ENCODE measurements at places on chromosomes 3 and 15.

DNA sequence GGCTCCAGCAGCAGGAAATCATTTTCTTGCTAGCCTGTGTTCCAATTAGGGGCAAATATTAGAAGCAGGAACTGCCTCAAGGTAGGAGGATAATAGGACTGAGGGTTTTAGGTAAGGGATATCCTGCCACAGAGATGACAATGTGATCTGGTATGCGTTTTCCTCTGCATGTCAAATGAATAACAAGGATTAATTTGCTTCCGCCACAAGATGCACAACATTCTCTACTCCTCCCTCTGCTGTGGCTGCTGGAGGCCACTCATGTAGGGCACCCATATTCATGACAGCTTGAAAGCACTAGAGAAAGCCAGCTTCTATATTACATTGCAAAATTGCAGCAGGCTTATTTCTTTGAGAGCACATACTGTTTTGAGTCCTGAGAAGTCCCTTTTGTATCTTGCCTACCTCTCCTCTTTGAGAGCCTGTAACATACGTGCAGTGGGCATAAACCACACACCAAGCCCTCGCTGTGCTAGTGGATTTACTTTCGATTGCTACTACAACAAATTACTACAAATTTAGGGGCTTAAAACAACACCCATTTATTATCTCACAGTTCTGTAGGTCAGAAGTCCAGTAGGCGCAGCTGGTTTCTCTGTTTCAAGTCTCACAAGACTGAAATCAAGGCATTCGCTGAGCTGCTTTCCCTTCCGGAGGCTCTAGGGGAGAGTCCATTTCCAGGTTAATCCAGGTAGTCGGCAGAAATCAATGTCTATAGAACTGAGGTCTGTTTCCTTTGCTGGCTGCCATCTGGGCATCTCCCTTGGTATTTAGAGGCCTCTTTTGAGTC is 5.9 kb upstream of the CD47 start:
- no peak for DNase-seq
- H3K4me1 ChIP-seq = no peaks in the 10 kb centered on the region
- H3K4me3 ChIP-seq = no peak overlapping the region
- no peaks in the 10 kb centered on the region for H3K36me3 ChIP-seq
- H3K27me3 ChIP-seq = no peaks in the 10 kb centered on the region
- H3K27ac ChIP-seq = no peak overlapping the region

DNA sequence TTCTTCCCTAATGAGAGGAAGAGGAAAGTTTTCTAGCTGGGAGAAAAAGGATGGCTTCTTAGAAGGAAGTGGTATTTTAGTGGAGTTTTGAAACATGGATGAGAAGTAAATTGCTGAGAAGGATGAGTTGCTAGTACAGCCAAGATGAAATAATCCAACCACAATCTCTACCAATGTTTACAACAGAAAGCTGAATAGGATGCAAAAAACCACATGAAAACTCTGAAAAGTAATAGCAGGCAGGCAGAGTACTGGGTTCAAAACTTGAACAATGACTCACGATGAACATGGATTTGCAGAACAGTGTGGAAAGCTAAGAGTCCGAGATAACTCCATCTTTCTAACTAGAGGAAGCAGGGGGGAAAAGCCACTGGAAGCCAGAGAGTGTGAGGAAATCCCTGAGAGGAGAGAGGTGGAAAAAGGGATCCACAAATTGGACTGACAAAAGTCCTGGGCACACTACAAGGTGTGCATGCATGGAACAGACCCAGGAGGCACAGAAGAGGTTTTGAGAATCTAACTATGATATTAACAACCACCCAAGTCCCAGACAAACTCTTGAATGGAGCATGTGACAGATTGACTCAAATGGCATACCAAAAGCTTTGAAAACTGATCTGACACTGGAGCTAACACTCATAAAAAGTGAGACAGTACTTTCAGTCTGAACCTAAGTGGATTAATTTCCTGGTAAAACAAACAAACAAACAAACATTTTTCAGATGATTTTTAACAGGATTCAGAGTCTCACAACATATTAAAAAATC is 76.7 kb downstream of the ST6GAL1 start:
- peaks cover 7% of the 10 kb centered on the region for H3K4me1 ChIP-seq
- no peak overlapping the region for H3K4me3 ChIP-seq
- H3K27ac ChIP-seq = no peak overlapping the region

DNA sequence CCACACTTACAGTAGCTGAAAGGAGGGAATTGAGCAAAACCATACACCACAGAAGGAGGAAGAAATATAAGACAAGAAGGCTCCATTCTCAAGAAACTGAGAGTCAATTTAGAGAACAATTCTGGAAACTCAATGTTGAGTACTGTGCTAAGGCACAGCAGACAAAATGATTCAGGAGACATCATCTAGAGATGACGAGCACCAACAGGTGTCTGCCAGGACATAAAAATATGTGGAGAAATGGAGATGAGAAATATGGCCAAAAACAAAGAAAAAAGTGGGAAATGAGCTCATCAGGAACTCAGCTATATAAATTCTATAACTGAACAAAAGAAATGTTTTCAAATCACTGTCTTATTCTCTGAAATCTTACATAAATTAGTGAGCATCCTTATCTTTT is 343.7 kb downstream of the ERC2 start:
- H3K27me3 ChIP-seq = no peaks in the 10 kb centered on the region
- DNase-seq = no peak
- H3K4me3 ChIP-seq = no peak overlapping the region

DNA sequence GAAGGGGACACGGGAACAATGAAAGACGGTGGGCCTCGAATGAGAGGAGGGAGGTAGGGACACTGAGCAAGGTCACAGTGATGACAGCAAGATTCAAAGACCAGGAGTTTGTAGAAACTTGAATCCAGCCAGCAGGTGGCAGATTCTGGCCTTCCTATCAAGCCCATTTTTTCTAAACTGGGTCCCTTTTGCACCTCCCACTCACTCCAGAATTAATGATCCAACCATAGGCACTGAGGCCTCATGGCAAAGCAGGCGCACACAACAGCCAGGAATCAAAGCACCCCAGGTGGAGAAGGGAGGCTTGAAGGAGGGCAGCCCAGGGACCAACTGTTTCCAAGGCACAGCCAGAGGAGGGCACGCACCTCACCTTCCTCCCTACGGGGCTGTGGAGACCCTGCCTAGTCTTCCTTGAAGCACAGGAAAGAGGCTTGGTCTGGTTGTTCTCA is 90.2 kb downstream of the ANP32A start:
- DNase-seq = peak; percentile 52
- H3K36me3 ChIP-seq = no peaks in the 10 kb centered on the region
- H3K27me3 ChIP-seq = no peaks in the 10 kb centered on the region
- H3K27ac ChIP-seq = peak overlapping the region; percentile 46

DNA sequence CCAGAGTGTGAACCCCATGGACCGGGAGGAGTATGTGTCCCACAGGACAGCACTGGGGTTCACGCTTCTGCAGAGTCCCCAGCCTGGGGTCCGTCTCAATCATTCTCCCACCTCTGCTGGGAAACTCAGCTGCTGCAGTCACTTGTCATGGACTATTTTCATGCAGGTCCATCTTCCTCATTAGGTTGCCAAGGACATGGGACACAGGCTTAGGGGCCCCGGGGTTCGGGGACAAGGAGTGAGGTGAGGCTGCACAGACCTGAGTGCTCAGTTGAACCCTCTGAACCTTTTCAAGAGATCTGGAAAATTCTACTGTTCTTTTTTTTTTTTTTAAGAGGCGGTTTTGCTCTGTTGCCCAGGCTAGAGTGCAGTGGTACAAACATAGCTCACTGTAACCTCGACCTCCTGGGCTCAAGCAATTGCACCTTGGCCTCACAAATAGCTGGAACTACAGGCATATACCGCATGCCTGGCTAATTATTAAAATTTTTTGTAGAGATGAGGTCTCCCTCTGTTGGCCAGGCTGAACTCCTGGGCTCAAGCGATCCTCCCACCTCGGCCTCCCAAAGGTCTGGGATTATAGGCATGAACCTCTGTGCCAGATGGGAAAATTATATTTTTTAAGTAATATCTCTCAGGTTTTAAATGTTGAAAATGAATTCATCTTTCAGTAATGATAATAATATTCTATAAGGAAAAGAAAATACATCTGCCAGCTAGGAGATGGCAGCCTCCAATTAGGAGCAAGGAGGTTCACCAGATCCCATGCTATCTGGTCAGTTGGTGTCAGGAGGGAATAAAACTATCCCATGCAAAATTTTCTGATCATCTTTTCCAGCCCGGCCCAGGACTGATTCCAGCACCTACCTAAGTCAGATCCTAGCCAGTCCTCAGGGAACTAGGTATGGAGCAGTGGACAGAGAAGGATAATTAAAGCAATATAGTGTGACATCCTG is 45.2 kb downstream of the RPN1 start:
- no peaks in the 10 kb centered on the region for H3K27me3 ChIP-seq
- H3K36me3 ChIP-seq = no peaks in the 10 kb centered on the region
- DNase-seq = no peak
- H3K4me3 ChIP-seq = no peak overlapping the region
- H3K27ac ChIP-seq = no peak overlapping the region

DNA sequence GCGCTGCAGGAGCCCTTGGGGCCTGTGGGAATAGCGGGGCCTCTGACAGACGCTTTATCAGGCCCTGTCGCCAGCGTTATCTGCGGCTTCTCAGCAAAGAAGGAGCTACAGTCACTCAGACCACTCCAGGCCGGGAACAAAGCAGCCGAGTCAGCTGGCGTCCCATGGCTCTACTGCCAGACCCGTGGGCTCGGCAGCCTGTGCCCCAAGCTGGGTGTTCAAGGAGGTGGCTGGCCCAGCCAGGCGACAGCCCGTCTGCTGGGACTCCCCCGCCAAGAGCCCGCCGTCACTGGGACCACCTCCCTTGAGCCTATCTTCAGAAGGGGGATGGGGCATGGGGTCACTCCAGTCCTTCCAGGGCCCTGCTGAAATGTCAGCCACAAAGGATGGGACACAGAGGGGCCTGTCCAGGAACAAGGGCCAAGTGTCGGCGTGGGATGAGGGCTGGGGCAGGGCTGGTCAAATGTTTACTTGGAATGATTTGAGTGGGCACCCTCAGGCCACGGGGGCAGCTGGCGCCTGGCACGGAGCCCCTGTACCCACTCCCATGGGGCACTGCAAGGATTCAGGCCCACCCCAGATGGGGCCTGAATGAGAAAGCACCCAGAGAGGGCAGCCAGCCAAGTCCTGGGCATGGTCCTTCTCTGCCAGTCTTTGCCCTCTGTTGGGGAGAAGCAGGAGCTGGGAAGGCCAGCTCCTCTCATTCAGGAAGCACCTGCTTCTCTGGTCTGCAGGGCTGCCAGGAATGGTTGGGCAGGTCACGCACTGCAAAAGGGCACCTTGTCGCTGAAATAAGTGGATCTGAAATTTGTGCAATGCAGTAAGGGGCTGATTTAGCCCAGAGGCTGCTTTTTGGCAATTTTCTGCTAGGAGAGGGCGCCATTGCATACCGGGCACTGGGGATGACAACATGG is 148.3 kb downstream of the SMAD6 start:
- peaks cover 8% of the 10 kb centered on the region for H3K4me1 ChIP-seq
- peaks cover 3% of the 10 kb centered on the region for H3K27me3 ChIP-seq
- no peaks in the 10 kb centered on the region for H3K36me3 ChIP-seq
- H3K4me3 ChIP-seq = no peak overlapping the region

GRCh38 chr3:28018925-28019718 is 222.3 kb upstream of the CMC1 start:
- no peak for DNase-seq
- no peaks in the 10 kb centered on the region for H3K36me3 ChIP-seq
- H3K4me3 ChIP-seq = no peak overlapping the region
- no peak overlapping the region for H3K27ac ChIP-seq
- no peaks in the 10 kb centered on the region for H3K4me1 ChIP-seq
- no peaks in the 10 kb centered on the region for H3K27me3 ChIP-seq

- H3K4me1 ChIP-seq = peaks cover 11% of the 10 kb centered on the region
- DNase-seq = peak; percentile 27
- peak overlapping the region; percentile 82 for H3K4me3 ChIP-seq
- H3K27me3 ChIP-seq = no peaks in the 10 kb centered on the region
- no peaks in the 10 kb centered on the region for H3K36me3 ChIP-seq
These were observed 2.8 kb downstream of the LRRN1 start for GRCh38 chr3:3802046-3802445.

GRCh38 chr3:46845397-46845859 is 17.8 kb downstream of the MYL3 start:
- DNase-seq = peak; percentile 84
- H3K4me3 ChIP-seq = peak overlapping the region; percentile 68
- no peaks in the 10 kb centered on the region for H3K36me3 ChIP-seq
- peak overlapping the region; percentile 75 for H3K27ac ChIP-seq
- no peaks in the 10 kb centered on the region for H3K27me3 ChIP-seq
- H3K4me1 ChIP-seq = peaks cover 9% of the 10 kb centered on the region

DNA sequence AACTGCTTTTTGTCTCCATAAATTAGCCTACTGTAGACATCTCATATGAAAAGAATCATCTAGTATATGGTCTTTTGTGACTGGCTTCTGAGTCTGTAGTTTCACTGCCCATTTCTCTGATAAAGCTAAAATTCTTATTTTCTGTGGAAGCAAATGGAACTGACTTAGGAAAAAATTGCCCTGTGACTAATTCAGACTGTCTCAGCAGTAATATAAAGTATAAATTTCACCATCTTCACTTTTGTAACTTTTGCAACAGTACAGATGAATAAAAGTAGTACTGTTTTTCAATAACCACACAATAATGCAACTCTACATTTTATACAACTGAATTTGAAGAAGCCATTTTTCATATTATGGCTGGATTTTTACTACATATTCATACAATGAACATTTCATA is 104.1 kb downstream of the TBC1D5 start:
- DNase-seq = no peak
- H3K27ac ChIP-seq = no peak overlapping the region
- peaks cover 35% of the 10 kb centered on the region for H3K4me1 ChIP-seq
- H3K36me3 ChIP-seq = no peaks in the 10 kb centered on the region
- H3K27me3 ChIP-seq = no peaks in the 10 kb centered on the region
- no peak overlapping the region for H3K4me3 ChIP-seq

DNA sequence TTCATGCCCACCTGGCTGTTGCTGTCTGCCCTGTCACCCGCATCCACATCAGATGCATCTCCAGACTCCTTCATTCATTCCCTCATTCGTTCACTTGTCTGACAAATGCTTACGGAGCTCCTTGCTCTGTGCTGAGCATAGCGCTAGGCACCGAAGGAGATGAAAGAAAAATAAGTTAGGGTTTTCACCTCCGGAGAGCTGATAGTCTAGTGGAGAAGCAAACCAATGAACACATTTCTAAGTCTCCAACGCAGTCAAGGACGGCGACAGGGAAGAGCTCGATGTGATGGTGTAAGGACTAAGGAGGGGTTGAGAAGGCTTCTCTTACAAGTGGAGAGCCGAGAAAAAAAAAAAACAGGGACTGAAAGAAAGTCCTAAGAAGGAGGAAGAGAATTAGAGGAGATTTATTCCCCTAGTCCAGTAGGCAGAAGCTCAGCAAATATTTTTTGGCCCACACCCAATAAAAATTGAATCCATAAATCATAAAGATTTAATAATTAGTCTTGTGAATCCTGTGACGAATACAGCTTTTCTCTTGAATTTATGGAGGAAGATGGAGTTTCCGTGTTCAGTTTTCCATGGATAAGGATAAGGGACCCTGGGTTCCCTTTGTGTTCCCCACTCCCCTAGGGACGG is 127.2 kb upstream of the DLG1 start:
- no peaks in the 10 kb centered on the region for H3K36me3 ChIP-seq
- DNase-seq = no peak
- H3K27me3 ChIP-seq = no peaks in the 10 kb centered on the region
- no peak overlapping the region for H3K27ac ChIP-seq

DNA sequence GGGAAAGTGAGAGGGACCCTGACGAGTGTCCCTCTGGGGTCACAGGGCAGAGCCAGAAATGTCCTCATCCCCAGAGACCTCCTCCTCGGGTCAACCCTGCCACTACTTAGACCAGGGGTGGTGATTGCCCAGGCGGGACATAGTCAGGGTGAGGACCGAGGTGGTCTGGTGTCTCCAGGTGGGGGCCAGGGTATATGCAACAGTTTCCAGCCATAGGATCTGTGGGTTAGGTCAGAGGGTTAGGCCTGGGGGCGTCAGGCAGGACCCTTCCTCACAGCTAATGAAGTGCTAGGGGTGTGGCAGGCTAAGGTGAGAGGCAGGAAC is 22.3 kb upstream of the FBLN2 start:
- no peaks in the 10 kb centered on the region for H3K36me3 ChIP-seq
- H3K4me1 ChIP-seq = no peaks in the 10 kb centered on the region
- H3K27ac ChIP-seq = no peak overlapping the region
- DNase-seq = no peak

Data from psoas muscle (tissue), 8 donors.